ENCODE measurements at places on chromosomes 5 and 9.

GRCh38 chr5:30959238-30959637 is 234.2 kb upstream of the CDH6 start:
- no peak for DNase-seq

DNA sequence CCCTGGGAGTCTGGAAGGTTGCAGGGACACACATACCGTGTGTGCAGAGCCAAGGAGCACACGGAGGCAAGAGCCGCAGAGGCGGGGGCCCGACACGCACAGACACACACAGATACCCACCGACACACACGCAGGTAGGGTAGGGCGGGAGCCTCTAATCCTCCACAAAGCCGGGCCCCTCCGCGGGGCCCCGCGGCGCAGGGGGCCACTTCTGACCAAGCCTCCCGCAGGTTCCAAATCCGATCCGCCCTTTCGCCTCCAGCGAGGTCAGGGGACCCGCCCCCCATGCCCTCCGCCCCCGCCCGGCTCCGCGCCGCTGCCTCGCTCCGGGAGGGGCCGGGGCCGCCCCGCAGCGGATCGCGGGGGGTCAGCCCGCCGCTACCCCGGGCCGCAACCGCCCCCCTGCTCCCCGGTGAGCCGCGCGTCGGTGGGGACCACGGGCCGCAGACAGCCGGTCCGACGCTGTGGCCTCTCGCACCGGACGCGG is 1.4 kb upstream of the LMX1B start:
- no peak for DNase-seq

DNA sequence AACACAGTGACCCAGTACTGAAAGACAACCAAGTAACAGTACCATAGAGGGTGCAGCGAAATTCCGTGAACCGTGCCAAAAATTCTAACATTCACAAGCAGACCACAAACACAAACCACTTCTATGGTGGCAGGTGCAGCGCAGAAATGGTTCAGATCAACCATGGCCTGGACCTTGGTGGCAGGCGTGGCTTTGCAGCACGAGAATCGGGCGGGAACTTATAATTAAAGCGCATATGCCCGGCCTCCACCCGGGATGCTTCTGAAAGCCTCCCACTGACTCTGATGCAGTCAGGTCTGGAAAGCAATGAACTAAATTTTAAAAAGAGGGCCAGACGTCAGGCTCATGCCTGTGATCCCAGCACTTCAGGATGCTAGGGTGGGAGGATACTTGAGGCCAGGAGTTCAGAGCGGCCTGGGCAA is 68.0 kb upstream of the TBC1D9B start:
- no peak for DNase-seq

- DNase-seq = no peak
These were observed 18.8 kb downstream of the FTMT start for GRCh38 chr5:121870489-121870888.

DNA sequence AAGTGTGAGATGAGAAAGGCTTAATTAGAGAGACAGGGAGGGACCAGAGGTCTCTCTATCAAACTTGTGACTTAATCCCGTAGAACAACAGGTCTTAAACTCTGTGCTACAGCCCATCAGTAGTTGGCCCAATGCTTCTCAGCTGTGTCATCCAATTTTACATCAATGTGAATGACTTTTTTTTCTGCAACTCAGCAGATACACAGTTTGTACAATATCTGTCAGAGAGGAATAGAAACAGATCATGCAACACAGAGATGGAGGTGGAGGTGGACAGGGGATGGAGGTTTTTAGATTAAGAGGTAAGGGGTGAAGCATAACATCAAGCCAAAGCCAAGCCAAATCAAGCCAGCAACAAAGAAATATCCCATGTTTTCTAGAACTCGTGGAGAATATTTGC is 43.0 kb downstream of the FBXW11 start:
- DNase-seq = no peak

DNA sequence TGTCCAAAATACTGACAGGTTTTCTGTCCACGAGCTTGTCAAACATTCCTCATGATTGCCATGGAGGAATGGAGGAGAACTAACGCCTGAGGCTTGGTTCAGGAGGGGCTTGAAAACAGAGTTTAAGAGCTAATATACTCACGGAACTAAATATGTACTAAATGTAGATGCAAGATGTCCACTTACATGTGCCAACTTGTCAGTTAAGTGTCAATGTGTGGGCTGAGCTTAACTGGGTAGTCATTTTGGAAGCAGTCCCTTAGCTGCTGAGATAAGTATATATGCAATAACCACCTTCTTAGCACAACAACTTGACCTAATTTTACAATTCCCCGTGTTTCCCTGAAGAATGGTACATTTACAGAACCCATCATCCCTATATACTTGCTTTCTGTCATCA is 176.0 kb downstream of the PTPRD start:
- no peak for DNase-seq

DNA sequence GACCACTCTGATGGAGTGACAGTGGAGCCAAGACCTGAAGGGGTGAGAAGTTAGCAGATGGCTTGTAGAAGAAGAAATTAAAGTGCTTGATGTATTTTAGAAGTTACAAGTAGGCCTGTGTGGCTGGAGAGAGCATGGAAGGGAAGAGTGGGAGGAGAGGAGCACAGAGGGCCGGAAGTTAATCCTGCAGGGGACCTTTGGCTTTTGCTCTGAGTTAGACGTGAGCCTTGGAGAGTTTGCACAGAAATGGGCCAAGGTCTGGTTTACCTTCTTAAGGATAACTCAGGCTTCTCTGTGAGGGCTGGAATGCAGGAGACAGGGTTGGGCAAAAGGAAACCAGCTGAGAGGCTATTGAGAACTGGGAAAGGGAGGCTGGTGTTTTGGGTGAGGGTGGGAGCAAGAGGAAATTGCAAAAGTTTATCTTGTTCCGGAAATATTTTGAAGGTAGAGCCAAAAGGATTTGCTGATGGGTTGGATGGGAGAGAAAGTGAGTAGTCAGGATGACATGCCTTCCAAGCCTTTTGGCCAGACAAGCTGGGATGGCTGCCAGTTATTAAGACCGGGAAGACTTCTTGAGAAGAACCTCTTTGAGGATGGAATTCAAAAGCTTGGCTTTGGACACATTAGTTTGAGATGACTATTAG is 17.5 kb upstream of the F2RL1 start:
- no peak for DNase-seq

GRCh38 chr5:2656206-2656605 is 95.3 kb downstream of the IRX2 start:
- no peak for DNase-seq

DNA sequence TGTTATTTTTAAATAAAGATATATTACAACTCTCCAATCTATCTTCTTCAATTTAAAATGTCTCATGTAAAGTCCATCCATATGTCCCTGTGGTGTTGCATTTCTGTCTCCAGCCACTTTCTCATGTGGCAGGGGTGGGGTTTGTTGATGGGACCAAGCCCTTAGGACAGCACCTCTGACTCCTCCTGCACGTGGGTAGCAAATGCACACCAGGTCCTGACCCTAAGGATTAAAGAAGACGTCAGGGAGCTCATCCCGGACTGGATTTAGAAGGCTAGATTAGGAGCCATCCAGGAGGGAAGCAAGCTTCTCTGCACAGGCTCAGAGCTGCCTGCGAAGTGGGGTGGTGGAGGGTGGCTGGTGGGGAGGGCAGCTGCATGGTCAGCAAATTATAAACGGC is 38.9 kb upstream of the FAM120AOS start:
- no peak for DNase-seq

- no peak for DNase-seq
These were observed 93.5 kb downstream of the SYK start for GRCh38 chr9:90894986-90895687.

DNA sequence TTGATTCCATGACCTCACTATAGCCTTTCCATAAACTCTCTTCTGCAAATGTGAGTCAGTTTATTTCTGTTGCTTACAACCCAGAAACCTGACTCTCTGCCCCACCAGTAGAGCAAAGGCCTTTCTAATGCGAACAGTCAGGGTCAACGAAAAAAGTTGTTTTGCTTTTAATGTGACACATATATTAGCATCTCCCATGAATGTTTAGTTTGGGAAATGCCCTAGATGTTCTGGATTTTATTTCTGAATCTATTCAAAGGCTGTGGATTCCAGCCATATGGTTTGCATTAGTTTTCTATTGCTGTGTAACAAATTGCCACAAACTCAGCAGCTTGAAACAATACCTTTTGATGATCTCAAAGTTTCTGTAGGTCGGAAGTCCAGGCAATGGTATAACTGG is 193.5 kb downstream of the GNA14 start:
- no peak for DNase-seq

- peak; percentile 35 for DNase-seq
These were observed 61.8 kb downstream of the PFDN1 start for GRCh38 chr5:140240987-140241706.

- DNase-seq = no peak
These were observed 59.6 kb downstream of the COL15A1 start for GRCh38 chr9:99003308-99003707.

GRCh38 chr5:149437391-149438040 is 58.4 kb upstream of the IL17B start:
- DNase-seq = no peak

- no peak for DNase-seq
These were observed 26.6 kb downstream of the ROPN1L start for GRCh38 chr5:10468256-10468655.

GRCh38 chr5:129110742-129111141 is 16.2 kb downstream of the ISOC1 start:
- no peak for DNase-seq

DNA sequence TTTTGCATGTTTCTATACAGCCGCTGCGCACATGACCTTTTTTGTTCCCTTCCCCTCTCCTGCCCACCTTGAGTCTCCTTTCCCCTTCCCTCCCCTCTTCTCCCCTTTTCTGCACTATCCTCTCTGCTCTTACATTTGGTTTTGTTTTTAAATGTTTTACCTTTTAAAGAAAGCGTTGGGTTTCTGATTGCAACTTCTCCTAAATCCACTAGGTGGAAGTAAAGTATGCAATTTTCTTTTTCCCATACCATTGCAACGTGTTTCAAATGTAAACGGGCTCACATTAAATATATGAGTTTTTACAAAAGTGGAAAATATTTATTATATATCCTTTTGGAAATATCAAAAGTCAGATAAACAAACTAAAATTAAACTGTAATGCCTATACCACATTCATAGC is 500.9 kb downstream of the DIRAS2 start:
- DNase-seq = no peak

GRCh38 chr5:161406880-161407279 is 139.6 kb downstream of the GABRB2 start:
- no peak for DNase-seq

GRCh38 chr9:130264414-130265350 is 878 bp upstream of the HMCN2 start:
- DNase-seq = no peak

DNA sequence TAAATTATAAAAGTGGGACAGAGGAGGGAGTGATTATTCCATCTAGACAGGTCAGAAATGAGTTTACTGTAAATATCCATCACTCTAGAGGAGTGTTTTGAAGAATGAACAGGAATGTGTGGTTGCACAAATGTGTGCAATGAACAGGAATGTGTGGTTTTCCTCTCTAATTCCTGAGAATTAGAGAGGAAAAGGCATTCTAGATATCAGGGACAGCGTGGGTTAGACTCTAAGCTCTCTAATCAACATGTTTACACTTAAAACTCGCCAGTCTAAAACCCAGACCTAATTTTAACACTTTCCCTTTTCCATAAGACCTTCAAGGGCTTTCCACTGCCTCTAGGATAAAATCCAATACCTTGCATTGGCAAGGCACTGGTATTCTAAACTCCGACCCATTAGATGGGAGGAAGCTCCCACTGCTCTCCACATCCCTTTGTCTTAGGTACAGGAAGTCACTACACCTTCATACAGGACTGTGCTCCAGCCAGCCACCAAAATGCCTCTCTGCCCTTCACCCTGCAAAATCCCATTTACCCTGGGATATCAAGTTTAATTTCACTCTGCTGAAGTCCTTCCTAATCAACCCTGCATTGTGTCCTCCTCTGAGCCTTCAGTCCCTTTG is 67.9 kb downstream of the NFIB start:
- DNase-seq = no peak

DNA sequence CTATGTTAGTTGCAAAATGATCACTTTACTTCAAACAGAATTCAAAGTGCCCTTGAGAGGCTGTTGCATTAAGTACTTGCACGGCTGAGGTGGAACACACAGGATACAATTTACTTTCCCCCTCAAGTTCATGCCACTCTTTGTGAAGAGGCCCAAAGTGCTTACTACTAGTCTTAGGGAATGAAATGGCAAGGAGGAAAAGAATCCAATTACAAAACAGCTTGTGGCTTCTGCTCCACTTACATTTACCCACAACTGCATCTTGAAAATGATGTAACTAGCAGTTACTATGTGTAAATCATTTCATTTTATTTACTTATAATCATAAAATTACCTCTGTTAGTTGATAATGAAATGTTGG is 14.6 kb downstream of the FOXD1 start:
- DNase-seq = no peak
